ENCODE measurements at places on chromosomes 2 and 18.

- no peak for DNase-seq
Measured at GRCh38 chr18:40120356-40120755, 1834.7 kb upstream of the PIK3C3 start.

GRCh38 chr18:48132797-48133655, 202.6 kb upstream of the SMAD2 start:
- no peak for DNase-seq

DNA sequence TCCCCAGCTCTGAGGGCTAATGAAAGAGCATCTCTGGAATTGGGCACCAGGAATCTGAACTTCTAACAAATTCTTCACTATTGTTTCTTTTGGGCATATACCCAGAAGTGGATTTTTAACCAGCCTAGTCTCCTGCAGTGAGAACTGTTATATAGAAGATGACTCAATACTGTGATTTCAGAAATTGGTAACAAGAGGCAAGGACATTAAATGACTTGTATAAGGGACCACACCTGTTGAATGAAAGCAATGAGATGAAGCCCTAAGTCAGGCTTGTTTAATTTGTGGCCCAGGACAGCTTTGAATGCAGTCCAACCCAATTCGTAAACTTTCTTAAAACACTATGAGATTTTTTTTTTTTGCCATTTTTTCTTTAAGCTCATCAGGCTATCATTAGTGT, 57.9 kb downstream of the EPC2 start:
- no peak for DNase-seq

- DNase-seq, result no peak
Measured at GRCh38 chr2:179341152-179341866, 76.7 kb upstream of the SESTD1 start.

- DNase-seq, result no peak
Measured at GRCh38 chr18:58996131-58996641, 131.5 kb downstream of the ZNF532 start.

DNA sequence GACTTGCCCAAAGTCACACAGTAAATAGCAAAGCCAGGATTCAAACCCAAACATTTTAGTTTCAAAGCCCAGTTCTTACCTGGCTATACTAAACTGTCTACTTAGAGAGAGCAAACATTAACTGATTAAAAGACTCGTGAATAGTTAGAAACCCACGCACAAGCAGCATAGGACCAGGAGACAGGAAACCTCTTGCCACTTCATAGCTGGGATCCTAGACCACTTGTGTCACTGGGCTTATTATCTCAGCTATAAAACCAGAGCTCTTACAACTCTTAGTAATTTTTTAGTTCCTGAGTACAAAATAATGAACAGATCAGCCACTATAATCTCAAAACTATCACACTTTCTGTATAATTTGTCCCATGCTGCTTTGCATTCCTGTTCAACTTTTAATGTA, 2.4 kb upstream of the AAK1 start:
- DNase-seq, result no peak

DNA sequence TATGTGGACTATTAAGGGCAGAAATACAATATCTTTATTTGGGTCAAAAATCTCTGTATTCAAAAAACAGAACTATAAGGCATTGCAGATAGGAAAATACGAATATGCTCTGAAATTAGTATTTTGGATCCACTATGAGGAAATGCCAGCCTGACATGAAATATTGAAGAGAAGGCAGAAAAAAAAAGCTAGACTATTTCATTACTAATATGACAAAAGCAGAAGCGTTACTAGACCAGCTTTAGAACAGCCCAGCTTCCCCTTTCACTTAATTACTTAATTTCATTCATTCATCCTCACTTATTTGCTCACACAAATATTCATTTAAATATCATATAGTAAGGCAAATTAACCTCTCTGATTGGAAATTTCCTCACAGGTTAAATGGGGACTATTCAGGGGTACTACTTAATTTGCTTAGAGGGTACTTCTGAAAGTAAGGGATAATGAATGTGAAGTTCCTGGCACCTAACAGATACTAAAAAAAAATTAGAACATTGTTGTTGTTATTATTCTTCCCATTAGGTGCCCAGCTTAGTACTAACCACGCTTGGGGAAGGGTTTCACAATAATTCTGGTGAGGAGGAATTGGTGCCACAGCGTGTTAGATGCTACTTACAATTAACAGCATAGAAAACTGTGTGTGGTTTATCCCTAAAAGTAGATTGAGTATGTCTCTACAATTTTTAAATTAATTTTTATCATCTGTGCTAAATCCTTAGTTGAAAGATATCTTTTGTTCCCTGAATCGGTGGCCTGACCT, 71.1 kb upstream of the CTLA4 start:
- DNase-seq, result no peak

- DNase-seq, result no peak
Measured at GRCh38 chr18:51543658-51544155, 346.2 kb upstream of the MEX3C start.

DNA sequence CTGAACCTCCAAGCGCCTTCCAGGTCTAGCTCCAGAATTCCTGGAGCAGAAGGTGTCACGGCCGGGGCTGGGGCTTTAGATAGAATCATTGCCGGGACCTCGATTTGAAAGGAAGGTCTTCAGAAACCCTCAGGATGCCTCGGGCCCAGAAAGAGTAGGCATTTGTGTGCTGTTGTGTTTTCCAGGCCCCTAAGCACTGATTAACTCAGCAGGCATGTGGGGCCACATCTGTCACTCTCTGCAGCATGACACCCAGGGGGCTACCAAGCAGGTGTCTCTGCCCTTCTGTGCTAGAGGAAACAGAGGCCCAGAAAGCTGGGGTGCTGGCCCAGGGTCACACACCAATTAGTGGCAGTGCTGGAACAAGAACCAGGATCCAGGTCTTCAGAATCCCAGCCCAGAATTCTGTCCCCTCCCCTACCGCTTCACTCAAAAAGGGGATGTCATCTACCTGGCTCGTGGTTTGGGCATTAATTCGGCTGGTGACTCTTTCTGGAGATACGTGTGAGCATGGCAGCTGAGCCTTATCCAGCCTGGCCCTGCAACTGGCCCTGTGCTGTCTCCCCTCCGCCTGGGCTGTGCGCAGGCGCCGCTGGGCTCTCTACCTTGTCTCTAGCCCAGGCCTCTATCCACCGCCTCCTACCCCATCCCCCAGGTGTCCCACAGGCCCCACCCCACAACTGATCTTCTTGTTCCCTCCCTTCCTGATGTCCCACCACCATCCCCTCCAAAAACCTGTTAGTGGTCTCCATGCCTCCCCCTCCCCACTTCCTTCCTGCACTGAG, 245.4 kb downstream of the ATAD2B start:
- no peak for DNase-seq

- DNase-seq, result no peak
Measured at GRCh38 chr2:16187482-16187817, 247.1 kb downstream of the MYCN start.

GRCh38 chr18:12948050-12948804, 416 bp downstream of the SEH1L start:
- DNase-seq, result peak; percentile 96

- no peak for DNase-seq
Measured at GRCh38 chr18:39698436-39698835, 2132.8 kb upstream of the CELF4 start.

GRCh38 chr2:197195518-197195917, 115.1 kb downstream of the ANKRD44 start:
- no peak for DNase-seq

DNA sequence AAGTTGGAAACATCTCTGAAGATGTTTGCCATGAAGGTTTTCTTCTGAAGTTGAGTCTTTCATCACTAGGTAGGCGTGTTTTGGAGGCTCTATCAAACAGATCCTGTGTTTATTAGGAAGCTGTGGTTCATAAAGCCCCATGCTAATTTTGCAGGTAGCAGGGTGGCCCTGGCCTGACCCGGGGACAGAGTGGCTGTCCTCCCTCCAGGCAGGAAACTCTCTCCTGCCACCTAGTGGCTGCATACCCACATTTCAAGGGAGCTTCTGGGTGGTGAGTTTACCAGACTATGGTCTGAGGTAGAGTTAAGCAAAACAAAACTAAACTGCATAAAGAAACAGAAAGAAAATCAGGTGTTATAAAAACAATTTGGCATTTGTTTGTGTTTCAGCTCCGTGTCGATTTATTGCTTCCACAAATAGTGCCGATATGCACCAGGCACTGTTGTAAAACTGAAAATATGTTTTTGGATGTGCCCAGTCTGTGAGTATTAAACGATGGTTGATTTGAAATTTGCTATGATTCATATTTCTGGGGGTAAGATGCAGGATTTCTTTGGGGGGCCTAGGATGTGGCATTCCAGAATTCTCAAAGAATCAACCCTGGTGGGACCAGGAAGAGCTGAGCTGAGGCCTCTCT, 26.0 kb upstream of the IL37 start:
- peak; percentile 32 for DNase-seq

GRCh38 chr18:75267643-75268363, 57.2 kb downstream of the TSHZ1 start:
- no peak for DNase-seq

DNA sequence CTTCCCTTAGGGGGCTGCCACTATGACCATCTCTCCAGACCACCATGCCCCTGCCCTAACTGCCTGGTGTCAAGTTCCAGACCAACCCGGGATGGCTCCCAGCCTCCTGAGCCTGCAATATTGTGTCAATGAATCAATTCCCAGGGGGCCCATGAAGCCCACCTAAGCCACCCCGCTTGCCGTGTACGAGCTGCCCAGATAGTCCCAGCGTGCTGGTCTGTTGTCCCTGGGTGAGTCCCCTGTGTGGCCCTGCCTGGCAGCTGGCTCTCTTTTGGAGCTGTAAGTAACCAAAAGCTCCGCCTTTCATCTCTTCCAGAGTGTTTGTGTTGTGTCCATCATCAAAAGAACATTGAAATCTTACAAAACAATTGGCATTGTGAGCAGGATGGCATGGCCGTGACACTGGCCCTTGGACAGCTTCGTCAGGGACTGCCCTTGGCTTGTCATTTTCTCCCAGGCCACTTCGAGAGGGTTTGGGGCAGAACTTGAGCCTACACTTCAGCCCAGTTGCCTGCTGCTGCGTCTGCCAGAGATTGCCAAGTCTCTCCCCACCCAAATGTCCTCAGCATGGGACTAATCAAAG, 11.3 kb upstream of the MAL start:
- no peak for DNase-seq

DNA sequence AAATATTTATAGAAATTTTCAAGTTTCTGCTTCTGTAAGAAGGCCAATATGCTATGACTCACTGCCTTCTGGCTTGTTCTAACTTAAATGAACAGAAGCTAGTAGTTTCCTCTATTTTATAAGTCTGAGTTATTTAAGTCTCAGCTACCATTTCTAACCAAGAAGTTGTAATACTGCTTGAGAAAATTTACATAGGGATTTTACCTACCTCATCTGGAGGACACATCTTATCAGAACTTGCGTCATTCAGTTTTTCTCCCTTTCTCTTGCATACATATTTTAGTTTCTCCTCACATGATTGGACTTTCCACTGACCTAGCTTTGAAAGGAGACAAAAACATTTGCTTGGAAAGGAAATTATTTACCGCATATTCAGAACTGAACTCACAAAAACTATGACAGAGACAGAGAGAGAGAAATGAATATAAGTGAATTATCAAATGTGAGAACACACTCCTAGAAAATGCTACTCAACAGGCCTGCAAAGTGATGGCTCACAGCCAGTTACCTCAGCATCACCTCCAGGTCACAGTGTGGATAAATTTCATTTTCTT, 81.1 kb upstream of the CD302 start:
- DNase-seq, result no peak

DNA sequence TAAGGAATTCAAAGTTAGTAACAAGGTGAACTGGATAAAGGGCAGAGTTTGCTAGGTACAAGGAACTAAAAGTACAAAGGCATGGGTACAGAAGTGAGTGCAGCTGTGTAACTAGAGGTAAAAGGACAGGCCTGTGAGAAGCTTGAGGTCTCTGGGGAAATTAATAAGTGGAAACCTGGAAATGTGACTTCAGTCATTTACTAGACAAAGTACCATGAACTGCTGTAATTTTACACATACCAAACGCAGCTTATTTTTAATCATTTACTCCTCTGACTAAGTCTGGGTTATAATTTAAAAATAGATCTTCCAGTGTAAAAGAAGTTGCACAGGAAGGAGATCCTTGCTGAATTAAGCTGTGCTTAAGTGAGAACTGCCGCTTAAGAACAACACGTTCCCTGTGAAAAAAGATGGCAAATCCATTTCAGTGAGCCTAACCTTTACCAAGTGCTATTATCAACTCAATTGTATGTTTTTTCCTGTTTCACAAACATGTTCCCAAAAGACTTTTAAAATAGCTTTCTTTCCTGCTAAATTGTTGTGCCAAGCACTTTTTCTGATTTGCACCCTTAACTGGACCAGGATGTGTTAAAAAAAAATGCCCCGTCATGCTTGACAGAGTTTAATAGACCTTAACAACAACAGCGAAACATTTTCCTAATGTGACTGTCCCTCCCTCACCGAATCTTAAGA, 44.3 kb downstream of the CALCRL start:
- no peak for DNase-seq

DNA sequence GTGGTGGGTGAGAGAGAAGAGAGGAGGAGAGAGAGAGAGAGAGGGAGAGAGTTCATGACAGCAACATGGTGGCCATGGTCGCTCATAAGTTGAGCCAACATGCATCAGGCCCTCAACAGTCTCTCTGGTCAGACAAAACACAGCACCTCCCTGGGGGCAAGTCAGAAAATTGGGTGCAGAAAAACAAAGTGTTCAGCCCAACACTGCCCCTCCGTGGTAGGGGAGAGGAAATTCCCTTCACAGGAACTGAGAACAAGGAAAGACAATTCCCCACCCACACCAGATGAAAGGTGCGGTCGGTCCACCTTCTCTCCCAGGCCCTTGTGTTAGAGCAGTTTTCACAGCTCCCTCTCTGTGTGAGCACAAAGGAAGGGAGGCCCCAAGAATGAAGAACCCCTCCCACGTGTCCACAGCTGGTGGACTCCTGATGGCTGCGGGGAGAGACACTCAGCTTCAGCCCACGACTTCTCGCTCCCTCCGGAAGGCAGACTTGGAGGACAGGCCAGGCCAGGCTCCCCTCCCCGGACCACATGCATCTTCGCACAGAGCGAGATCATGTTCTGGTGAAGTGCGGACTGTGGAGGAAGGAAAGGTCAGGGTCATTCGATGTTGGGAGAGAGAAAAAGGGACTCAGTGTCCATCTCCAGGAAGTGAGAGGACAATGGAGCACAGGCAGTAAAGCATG, 181.7 kb downstream of the ANAPC1 start:
- no peak for DNase-seq

- no peak for DNase-seq
Measured at GRCh38 chr2:62370321-62371250, 135.4 kb downstream of the TMEM17 start.

- no peak for DNase-seq
Measured at GRCh38 chr2:196389670-196390069, 218.3 kb upstream of the STK17B start.

DNA sequence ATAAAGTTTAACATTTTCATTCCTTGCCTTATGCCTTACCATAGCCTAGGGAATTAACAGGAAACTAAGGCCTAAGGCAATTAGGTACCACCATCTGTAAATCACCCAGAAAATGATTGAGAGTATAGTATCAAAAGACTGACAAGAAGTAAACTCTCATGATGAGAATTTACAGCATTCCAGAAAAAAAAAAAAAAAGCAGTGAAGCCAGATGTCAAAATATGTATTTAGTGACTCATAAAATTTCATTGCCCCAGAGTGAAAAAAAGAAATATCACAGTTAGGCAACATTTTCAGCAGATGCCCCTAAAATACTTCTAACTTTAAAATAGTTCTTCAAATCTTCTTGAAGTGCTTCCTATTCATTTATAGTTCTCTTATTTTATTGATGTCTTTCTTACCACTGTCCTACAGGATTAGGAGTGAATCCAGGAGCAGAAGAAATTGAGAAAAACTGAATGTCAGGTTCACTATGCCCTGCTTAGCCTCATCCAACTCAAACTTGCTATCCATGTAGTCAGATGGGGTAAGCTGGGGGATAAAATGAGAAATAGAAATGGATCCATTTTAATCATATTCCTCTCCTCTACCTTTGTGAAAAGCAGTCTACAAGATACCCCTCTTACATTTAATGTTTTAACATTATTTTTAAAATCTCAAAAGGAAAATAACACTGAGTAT, 57.3 kb upstream of the TANK start:
- DNase-seq, result no peak
